ENCODE measurements at places on chromosomes 5 and 9.

GRCh38 chr5:66628561-66628960 is 32.4 kb downstream of the MAST4 start:
- DNase-seq: no peak

DNA sequence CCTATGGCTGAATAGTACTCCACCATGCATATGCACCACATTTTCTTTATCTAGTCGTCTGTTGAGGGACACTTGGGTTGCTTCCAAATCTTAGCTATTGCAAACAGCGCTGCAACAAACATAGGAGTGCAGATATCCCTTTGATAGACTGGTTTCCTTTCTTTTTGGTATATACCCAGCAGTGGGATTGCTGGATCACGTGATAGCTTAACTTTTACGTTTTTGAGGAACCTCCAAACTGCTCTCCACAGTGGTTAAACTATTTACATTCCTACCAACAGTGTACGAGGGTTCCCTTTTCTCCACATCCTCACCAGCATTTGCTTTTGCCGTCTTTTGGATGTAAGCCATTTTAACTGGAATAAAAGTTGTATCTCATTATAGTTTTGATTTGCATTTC is 142.6 kb downstream of the TARS1 start:
- no peak for DNase-seq

- DNase-seq: no peak
Measured at GRCh38 chr9:137295238-137295811, 6.7 kb downstream of the NRARP start.

- no peak for DNase-seq
Measured at GRCh38 chr5:171445644-171446516, 26.4 kb downstream of the FGF18 start.

GRCh38 chr5:4906786-4907185 is 233.3 kb upstream of the ADAMTS16 start:
- no peak for DNase-seq

DNA sequence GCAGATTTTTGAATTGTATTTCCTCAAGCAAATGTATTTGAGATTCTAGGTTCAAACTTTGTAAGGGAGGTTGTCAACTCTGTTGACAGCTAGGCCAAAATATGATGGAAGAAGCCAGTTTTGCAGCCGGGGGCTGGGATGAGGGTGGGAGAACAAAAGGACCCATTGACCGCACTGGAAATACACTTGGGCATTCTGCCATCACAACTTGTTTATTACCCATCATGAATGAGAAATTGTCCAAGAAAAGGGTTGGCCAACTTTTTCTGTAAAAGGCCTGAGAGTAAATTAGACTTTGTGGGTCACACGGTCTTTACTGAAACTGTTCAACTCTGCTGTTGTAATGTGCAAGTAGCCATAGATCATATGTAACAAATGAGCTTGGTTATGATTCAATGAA is 221.3 kb upstream of the KLF9 start:
- DNase-seq: no peak

GRCh38 chr5:97576956-97577355 is 393.9 kb upstream of the RIOK2 start:
- DNase-seq: no peak

GRCh38 chr5:36841677-36842076 is 34.9 kb upstream of the NIPBL start:
- DNase-seq: no peak

DNA sequence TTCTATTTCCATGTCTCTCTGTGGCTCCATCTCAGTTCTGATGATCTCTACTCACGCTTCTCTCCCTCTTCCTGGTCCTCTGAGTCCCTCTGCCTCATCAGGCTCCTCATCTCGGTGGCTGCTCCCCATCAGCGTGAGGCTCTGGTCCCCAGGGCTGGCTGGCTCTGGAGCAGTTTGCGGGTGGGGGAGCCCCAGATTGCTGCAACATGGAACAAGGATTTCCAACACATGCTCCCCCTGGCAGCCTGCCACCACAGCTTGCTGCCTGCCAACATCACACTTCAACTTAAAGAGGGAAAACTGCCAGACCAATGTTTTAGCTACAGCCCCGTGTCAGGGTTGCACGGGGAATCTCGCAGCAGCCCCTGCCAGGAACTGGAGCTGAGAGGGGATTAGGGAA is 77.2 kb upstream of the NEK6 start:
- peak; percentile 8 for DNase-seq

DNA sequence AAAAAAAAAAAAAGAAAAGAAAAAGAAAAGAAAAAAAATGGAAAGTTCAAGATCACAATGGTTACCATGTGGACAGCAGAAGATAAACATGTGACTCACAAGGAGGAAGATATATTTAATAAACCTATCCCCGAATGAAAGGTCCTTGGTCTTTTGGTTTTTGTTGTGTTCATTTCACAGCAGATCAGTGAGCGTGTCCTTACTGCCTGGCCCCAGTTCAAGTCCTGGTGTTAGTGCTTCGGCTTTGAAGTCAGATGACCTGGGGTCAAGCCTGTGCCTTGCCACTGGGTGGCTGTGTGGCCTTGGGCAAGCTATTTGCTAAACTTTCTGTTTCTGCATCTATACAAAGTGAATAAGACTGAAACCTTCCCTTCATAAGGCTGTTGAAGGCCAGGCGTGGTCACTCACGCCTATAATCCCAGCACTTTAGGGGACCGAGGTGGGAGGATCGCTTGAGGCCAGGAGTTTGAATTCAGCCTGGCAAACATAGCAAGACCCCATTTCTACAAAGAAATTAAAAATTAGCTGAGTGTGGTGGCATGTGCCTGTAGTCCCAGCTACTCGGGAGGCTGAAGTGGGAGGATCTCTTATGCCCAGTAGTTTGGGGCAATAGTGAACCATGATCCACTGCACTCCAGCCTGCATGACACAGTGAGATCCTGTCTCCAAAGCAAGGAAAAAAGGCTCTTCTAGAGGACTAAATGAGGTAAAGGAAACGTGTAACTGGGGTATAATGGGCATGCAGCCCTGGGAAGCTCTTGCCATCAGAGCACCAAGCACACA is 94.5 kb upstream of the SPATA31D4 start:
- no peak for DNase-seq

- no peak for DNase-seq
Measured at GRCh38 chr5:173202266-173202875, 32.6 kb downstream of the NKX2-5 start.

DNA sequence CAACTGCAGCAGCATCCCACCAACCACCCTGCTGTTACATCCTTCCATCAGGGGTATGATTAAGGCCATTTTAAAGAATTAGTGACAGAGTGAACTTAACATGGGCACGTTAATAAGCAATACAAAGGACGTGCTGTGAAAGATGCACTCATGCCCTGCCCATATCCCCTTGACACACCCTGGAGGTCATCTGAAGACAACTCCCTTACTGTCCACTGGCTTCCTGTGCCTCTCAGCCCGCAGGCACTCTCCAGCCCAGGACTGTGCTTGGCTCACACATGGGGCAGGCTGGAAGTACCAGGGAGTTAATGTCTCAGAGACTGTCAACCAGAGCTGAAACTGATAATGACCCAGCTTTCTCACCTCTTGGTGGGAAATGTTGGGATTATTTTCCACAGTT is 81.8 kb downstream of the TRIM36 start:
- no peak for DNase-seq
